Naive thymus-derived CD4-positive, alpha-beta T cell (primary cell): ENCODE measurements at places on chromosomes 6 and 20.

GRCh38 chr6:166007349-166008263 is 160.0 kb downstream of the TBXT start:
- no peak for DNase-seq

GRCh38 chr6:56730663-56731529 is 88.2 kb upstream of the DST start:
- DNase-seq: no peak

DNA sequence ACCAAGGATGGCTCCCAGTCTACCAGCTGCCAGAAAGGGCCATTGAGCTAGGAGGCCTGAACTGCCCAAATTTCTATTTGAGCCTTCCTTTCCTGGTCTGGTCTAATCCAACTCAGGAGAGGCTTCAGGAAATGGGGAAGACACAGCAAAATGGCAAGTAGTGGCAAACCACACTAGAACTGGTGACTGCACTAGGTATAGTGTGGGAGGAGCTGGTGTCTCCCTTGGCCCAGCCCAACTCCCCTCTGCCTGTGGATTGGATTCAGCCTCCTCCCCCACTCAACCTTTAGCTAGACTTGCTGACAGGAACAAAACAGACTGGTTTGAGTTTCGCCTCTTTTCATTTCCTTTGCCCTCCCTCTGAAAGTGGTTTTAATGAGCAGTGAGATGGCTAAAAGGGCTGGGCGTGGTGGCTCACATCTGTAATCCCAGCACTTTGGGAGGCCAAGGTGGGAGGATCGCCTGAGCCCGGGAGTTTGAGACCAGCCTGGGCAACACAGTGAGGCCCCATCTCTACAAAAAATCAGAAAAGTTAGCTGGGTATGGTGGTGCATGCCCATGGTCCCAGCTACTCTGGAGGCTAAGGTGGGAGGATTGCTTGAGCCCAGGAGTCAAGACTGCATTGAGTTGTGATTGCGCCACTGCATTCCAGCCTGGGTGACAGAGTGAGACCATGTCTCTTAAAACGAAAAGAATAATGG is 17.5 kb downstream of the MRPS18A start:
- DNase-seq: peak; percentile 44

DNA sequence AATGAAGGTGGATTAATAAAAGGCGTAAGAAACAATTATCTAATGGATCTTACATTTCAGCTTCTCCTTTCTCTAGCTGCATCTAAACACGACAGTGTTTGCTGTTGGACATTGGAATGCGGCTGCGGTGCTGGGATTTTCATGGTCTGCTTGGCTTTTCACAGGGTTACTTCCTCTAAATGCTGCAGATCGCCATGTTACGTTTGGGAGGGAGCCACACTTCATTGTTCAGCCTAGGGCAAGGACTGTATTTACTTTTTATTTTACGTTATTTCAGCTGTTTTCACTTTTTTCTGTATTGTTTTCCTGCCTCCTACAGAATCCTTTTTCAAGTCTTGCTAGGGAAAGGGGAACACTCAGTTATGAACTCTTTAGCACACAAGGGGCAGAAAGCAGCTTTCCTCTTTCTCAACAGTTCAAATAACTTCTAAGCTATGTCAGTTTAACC is 97.9 kb upstream of the MTHFD1L start:
- DNase-seq: no peak

DNA sequence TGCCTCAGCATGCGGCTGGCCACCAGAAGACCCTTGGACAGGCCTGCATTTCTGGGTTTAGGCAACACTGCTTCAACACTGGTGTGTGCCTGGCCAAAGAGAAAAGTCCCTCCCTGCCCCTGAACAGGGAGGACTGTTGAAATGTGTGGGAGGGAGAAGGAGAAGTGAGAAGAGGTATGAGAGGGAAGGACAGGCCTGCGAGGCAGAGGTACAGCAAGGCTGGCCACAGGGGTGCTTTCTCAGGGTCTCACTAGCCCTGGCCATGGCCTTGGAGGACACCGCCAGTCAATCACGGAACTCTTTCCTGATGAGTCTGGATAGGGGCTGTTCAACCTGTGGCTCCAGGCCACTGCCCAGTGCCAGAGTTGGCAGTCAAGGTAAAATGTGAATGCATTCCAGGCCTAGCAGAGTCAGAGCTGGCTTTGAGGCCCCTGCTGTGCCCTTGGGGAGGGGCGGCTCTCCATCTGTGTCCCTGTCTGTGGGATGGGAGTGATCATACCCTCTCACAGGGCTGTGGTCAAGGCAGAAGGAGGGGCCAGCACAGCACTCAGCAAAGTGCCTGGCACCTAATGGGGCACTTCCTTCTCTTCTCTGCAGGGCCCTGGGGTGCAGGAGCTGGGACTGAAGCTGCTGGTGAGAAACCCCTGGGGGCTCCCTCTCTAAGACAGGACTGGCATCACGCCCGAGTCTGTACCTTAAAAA is 43.2 kb upstream of the CDH22 start:
- DNase-seq: no peak

DNA sequence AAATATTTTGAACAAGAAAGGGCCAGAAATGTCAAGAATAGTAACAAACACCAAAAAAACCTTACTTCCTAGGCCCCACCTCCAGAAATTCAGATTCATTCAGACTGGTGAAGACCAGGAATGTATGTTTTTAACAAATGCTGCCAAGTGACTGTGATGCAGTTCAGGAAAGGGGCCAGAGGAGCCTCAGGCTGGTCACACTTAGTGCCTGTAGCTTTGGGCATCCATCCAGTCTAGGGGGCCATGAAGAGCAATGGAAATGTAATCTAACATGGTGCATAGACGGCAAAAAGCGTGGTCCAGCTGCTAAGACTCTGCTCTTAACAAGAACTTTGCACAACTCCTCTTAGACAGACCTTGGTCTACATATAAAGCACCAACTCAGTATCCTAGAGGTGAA is 7.1 kb downstream of the GJA1 start:
- no peak for DNase-seq

GRCh38 chr20:60332523-60332922 is 374.3 kb downstream of the CDH26 start:
- DNase-seq: no peak

- DNase-seq: no peak
These were observed 9.2 kb upstream of the LY86 start for GRCh38 chr6:6579281-6579680.

- no peak for DNase-seq
These were observed 61.0 kb downstream of the AGPAT4 start for GRCh38 chr6:161212902-161213301.

DNA sequence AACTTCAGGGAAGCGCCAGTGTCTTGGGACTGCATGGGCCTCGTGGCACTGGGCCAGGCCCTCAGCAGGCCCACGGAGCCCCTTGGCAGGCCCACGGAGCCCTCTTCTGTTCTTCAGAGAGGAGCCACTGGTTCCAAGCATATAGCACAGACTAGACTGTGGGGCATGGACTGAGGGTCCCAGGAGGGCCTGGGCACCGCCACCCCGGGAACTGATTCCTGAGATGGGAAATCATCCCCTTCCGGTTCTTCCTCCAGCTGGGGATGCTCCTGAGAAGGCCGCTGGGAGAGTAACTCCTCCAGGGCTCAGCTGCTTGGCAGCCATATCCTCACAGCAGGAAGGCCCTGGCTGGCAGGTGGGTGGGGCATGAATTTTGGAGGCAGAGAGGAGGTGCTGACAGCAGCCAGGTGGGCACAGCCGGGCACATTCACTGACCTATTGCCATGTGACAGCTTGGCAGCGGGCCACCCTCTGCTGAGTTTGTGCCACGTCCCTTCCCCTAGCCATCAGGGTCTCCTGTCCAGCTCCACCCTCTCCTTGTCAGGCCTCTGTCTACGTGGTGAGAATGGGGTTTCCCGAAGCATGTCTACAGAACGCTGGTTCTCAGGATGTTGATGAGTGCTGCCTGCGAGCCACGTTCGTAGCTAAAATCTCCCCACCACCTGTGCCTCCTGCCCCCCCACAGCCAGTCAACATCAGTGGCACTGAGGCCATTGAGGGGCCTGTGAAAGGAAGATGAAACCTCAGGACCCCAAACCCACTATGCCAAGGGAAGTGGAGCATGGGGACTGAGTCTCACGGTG is 152.1 kb downstream of the TAF4 start:
- no peak for DNase-seq

DNA sequence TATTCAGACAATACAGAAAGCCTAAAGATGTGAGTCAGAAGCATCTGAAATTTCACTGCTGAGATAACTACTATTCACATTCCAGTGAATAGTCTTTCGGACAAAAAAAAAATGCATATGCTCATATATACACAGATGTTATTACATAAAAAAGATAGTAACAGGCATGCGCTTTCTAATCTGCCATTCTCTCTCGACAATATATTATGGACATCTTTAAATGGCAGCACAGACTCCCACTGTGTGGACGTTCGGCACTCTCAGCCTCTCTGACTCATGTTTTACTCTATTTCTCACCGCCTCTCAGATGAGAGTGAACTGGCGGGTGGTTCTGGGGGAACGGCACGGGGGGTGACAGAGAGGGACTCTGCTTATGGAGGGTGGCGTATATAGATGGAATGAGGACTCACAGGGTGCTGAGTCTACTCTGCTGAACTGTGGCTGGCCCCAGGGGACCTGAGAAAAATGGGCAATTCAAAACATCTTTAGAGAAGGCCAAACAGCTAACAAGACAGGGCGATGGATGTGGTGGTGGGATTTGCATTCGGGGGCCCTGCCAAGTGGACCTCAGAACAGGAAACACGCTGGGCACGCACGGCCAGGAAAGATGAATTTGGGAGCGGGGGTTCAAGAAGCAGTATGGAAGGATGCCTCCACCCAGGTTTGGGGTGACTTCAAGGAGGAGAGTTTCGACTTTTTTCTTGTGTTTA is 68.9 kb downstream of the MDGA1 start:
- no peak for DNase-seq

- no peak for DNase-seq
These were observed 44.9 kb upstream of the TMEM170B start for GRCh38 chr6:11492464-11493290.

DNA sequence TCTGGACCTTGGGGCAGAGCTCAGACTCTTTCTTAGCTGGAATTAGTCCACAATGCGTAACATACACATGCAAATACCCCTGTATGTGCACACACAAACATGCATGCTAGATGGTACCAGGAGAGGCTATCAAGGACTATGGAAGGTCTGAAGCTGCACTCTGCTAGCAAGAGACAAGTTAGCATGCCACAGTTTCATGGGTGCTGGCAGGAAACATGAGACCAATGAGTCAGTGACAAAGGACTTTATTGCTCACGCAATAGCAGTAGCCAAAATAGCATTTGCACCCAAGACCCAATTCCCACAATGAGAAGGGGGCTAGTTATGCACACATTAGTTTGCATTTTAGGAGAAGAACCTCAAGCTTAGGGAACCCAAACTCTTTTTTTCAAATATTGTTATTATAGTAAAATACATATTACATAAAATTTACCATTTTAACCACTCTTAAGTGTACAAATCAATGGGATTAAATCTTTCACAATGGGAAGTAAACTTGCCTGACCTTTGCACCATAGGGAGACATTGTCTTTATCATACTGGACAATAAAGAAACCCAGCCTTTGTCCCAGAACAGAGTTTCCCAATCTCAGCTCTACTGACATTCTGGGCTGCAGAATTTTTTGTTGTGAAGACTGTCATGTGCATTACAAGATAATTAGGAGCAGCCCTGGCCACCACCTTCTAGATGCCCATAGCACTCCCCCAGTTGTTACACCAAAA is 69.1 kb downstream of the NRSN1 start:
- DNase-seq: no peak

DNA sequence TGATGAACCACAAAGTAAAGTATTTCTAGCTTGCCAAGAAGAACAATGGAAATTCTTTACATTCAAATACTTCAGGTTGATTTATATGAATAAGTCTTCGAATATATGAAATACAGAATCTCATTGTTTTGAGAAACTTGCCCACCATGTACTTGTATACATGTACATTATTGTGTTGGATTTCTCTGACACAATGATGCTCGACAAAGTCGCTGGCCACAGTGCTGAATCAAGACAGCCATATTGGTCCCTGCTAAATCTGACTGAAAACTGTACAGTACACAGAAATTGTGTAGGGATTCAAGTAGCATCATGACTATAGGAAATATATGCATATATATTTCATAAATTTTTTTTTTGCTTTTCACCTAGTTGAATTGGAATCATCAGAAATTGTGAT is 13.1 kb upstream of the LIN28B start:
- DNase-seq: no peak

GRCh38 chr6:156883497-156884252 is 106.5 kb downstream of the ARID1B start:
- peak; percentile 28 for DNase-seq

DNA sequence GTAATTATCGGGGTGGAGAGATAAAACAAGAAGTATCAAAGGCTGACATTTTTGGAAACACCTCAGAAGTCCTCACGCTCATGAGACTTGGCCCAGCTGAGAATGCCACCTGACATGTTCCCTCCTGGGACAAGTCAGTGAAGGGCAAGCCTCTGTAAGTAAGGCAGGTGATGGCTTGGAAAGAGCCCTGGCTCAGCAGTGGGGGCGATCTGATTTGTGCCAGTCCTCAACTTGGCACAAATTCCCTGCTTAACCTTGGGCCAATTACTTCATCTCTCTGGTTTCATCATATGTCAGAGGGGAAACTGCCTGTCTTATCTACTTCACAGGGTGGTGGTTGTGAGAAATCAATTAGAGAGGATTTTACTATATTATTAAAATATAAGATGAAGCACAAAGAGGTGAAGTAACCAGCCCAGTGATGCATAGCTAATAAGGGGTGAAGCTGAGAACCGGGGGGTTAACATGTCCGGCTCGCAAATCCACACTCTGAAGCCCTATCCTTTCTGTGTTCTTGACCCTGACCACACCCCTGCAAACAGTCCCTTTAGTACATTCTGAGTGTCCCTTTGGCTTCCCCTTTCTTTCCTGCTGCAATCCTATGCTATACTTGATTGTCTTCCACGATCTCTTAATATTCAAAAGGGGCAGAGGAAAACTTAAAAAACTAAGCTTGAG is 8.8 kb upstream of the MOCS1 start:
- DNase-seq: no peak

DNA sequence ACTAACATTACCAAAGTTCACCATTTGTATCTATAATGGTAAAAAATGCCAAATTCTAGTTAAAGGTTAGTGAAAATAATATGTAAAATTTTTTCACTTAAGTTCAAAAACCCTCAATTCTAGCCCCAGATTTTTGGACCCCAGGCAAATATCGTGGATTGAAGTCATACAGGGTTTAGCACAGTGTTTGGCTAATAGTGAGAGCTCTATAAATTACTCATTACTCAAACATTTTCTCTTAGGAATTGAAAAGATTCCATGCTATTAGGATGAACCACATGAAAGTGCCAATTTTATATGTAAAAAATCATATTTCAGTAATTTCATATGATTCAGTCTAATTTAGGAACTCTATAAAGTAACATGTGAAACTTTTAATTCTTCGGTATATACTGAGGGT is 170.3 kb upstream of the PREP start:
- no peak for DNase-seq

DNA sequence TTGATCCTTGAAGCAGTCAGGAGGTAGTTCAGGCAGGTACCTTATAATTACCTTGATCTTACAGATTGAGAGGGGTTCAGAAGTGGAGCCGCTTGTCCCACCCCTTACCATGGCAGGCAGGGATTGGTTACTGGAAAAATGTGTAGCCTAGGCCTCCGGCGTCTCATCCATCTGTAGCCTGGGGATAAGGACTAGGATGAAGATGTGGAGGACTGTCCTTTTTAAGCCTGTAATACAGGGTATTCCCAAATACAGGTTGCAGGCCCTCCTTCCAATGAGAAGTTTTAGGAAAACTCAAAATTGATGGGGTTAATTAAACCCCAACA is 2.8 kb downstream of the HMGA1 start:
- DNase-seq: no peak
